ENCODE measurements at places on chromosomes 6 and 20.

- DNase-seq = no peak
Observed at GRCh38 chr6:163536770-163537169, 122.3 kb downstream of the QKI start.

GRCh38 chr6:137160763-137161162, 12.7 kb downstream of the IL22RA2 start:
- no peak for DNase-seq

GRCh38 chr6:104540743-104541142, 319.0 kb downstream of the HACE1 start:
- no peak for DNase-seq

- no peak for DNase-seq
Observed at GRCh38 chr6:145313041-145313855, 422.1 kb downstream of the EPM2A start.

GRCh38 chr20:35292504-35293285, 470 bp upstream of the FAM83C start:
- no peak for DNase-seq

DNA sequence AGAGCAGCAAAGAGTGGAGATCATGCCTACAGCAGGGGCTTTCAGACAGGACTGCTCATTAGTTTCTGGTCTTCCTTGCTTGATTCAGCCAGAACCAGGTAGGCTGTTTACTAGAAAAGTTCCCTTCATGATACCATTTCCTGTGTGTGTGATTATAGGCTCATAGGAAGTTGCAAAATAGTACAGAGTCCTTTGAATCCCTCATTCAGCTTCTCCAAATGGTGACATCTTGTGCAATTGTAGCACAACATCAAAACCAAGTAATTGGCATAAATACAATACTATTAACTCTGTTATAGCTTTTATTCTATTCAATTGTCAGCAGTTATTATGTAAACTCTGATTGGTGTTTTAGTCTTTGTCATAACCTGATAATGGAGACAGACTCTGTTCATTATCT, 347.3 kb upstream of the CDH4 start:
- DNase-seq = no peak

- DNase-seq = no peak
Observed at GRCh38 chr6:6942091-6942490, 165.7 kb upstream of the RREB1 start.

DNA sequence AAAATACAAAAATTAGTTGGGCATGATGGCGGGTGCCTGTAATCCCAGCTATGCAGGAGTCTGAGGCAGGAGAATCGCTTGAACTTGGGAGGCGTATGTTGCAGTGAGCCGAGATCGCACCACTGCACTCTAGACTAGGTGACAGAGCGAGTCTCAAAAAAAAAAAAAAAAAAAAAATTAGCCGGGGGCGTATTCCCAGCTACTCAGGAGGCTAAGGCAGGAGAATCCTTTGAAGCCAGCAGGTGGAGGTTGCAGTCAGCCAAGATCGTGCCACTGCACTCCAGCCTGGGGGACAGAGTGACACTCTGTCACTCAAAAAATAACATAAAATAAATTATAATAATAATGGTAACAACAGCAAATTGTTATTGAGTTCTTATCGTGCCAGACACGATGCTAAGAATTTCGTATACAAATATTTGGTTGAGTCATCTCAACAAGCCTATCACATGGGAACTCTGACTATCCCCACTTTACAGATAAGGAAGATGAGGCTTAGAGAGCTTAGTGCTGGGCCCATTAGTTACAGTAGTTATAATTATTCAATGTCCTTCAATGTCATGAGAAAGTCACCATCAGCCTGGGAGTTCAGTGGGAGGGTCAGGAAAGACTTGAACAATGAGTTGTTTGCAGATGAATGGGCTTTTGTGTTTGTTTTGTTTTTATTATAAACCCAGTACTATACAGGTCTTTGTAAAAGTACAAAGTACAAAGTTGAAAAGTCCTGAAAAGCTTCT, 19.4 kb downstream of the C6orf15 start:
- DNase-seq = no peak

DNA sequence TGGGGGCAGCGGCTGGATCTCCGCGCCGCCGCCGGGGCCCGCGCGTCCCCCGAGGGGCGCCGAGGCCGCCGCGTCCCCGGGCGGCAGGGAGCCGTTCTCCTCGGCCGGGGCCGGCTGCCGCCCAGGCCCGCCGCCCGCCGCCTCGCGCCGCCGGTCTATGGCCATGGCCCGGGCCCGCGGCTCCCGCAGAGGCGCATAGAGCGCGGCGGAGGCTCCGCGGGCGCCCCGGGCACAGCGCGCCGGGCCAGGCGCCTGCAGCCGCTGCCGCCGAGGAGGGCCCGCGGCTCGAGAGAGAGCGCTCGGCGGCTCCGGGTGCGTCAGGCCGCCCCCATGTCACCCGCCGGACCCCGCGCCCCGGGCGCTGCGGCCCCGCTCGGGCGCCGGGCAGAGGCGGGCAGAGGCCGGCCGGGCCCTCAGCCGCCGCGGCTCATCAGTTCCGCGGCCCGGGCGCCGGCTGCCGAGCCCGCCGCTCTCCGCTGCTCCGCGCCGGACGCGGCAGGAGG, 404 bp downstream of the SLC22A23 start:
- DNase-seq = no peak

GRCh38 chr6:22636452-22636851, 67.1 kb downstream of the HDGFL1 start:
- no peak for DNase-seq

GRCh38 chr20:48897305-48898010, 24.1 kb upstream of the ARFGEF2 start:
- DNase-seq = no peak

DNA sequence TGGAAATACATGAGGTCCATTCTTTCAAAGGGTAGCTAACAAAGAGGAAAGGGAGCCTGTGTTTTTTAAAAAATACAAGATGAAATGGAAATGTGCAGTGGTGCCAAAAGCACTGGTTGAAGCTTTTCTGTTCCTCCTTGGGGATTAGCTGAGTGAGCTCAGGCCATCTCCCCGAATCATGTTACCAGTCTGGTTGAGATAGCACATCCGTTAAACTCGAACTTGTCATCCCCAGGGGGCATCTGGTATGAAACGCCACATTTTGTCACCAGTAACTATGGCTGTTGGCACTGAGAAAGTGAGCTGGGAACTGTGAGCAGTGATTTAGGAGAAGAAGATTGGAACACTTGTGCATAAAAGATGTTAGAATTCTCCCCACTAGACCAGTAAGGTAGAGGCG, 196.2 kb downstream of the SAMD5 start:
- no peak for DNase-seq

DNA sequence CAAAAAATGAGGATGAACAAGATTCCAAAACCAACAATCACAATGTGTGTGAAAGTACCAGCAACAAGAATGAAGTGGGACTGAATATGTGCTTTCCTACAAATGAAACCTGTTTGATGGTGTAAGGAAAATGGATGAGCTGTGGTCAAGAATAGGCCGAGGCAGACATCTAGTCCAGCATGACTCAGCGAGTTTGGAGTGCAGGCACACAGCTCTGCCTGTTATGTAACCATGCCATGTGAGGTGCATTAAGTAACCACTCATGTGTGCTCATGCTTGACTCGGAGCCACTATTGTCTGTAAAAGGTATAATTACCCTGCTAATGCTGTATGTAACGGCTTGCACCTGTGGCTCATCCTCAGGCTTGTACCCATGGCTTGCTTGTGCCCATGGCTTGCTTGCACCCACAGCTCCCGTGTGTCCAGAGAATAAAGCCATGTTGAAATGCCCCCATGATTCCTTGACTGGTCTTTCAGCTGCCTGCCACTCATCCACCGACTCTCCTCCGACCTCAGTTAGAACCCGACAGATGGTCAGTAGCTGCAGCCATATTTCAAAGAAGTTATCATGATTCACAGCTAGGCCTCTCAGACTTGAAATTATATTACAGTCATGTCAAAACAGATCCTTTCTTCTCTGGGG, 98.7 kb downstream of the BACH2 start:
- DNase-seq = no peak

DNA sequence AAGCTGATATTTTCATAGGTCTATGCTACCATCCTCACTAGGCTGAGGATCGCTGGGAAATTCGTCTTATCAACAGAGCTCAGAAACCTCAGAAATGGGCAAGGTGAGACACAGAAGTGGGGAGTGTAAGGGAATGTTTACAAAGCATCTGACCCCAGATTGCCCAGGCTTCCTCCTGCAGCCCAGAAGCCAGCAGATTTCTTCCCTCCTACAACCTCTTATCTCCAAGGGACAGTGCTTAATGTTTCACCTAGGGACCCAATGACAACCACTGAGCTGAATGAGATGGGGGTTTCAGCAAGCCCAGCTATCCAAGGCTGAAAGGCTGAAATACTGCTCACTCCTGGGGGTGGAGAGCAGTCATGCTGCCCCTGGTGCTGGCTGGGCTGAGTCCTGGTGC, 52.4 kb upstream of the TBC1D7 start:
- no peak for DNase-seq

- no peak for DNase-seq
Observed at GRCh38 chr20:3698591-3699001, 13.8 kb downstream of the SIGLEC1 start.

GRCh38 chr6:140979642-140980091, 1153.1 kb upstream of the GJE1 start:
- DNase-seq = no peak

DNA sequence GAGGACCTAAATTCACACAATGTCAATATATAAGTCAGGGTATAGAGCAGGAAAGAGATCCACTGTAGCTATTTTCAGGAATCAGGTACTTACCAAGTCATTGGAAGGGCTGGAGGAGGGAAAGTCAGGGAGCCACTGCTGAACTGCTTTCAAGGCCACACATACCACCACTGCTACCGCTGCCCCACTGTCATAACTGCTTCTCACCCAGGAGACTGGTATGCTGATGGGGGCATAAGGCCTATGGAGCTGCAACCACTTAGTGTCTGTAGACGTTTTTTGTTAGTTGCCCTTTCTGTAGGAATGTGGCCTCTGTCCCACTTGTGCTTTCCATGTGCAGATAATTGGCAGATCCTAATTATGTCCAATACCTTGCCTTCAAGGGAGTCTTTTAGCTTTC, 5.4 kb downstream of the SMAP1 start:
- no peak for DNase-seq

GRCh38 chr6:136676075-136676474, 116.2 kb downstream of the MAP3K5 start:
- DNase-seq = no peak

DNA sequence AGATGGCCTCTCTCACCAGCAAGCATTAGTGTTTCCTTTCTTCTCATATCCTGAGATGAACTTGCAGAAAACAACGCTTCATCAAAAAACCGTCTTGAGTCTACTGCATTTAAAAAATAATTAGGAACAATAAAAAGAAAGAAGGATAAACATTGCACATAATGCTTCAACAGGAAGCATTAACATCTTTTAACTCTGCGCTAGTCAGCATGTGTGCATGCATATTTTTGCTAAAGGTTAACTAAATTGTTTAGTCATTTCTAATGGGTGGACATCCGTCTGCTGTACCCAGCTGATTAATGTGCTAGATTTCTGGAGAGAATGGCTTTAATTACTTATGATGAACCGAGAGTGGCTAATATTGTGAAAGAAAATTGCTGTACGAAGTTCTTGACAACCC, 349.3 kb downstream of the SOX4 start:
- DNase-seq = no peak

GRCh38 chr6:5089481-5090438, 4.6 kb downstream of the PPP1R3G start:
- no peak for DNase-seq

- no peak for DNase-seq
Observed at GRCh38 chr6:110529355-110529754, 52.9 kb upstream of the SLC22A16 start.

DNA sequence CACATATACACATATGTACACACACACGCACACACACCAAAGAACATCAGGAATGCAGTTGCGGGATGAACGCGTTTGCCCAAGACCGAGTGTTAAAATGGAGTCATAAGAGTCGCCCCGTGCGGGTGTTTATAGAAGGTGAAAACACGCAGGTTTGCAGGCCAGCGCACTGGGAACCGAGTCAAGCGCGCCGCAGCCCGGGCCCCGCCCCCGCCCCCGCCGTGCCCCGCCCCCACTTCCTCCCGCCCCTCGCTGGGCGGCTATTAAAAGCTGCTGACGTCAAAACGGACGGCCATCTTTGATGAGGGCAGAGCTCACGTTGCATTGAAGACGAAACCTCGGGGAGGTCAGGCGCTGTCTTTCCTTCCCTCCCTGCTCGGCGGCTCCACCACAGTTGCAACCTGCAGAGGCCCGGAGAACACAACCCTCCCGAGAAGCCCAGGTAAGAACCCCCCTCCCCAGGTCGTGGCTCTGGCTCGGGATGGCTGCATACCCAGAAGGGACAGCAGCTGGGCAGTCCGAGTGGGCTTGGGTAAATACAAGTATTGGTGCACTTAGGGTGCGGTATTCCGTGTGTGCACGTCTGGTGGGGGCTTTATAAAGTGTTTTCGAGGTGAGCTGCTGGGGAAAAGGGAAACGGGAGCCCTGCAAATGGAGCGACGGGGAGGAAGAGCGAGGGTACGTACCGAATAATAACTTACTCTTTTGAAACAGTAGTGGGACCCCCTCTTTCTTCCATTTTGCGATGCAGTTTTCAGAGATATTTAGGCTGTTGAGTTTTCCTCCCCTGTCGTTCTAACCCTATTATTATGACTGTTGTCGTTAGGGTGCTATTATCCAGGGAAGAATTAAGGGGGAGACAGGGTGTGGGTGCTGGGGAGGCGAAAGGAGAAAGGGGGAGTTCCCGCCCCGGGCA, at the start of gene SNAP25:
Gene SNAP25 (plus strand): TSS at position 295 of the 916 bp plus-strand sequence. CDS start 56,662 bp downstream, outside the sequence.
- no peak for DNase-seq

DNA sequence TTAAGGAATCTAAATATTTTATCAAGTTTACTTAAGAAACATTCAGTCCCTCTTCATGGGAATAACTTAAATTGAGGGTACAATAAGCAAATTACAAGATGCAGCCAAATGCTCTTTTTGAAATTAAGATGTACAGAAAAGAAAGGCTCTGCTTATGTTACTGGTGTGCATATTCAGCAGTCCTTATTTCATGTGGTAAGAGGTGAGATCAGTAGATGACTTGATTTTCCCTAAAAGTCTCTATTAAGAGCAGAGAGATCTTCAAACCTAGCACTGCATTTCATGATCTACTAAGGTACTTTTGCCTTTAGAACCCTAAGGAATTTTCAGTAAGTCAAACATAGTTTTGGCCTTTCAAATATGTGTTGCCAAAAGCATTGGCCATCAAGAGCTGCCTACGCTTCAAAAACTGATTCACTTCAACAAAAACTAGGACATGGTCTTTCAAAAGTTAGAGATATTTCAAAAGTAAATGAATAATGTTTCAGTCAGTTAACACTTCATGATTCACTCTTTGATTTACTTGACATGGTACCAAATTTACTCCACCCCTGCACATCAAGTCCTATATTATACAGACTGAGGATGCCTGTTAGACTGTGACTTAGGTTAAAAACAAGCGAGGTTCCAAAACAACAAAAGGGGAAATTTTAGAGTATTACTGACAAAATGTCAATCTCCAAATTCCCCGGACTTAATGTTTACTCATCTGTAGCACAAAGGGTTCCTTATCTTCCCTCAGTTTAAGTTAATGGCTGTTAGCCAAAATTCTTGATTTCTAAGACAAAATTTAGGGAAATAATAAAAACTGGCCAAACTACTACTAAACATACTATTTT, 19.2 kb downstream of the C6orf62 start:
- no peak for DNase-seq
